ENCODE measurements at places on chromosomes 3 and 15.

DNA sequence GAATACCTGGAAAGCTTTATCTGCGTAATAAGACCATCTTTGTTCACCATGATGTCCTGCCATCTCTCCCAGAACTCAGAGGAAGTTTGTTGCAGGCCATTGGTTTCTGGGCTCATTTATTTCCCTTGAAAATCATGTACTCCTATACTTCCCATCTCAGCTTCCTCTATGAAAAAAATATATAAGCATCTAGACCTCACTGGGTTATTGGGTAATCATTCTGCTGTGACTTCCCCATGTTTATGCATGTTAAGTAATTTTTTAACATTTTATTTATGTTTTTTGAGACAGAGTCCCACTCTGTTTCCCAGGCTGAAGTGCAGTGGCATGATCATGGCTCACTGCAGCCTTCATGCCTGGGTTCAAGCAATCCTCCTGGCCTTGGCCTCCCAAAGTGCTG lies 184.5 kb downstream of the ZPLD1 start:
- DNase-seq, result no peak

DNA sequence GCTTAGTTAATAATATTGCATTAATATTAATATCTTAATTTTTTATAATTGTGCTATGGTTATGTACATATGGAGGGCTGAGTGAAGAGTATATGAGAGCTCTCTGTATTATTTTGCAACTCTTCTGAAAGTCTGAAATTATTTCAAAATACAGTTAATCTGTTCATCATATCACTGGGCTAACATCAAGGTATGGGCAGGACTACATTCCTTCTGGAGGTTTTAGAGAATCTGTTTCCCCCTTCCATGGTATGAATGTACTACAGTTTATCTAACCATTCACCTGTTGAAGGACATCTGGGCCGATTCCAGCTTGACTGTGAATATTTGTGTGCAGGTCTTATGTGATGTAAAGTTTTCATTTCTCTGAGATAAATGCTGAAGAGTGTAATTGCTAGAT lies 5.1 kb downstream of the IL20RB start:
- DNase-seq, result no peak

DNA sequence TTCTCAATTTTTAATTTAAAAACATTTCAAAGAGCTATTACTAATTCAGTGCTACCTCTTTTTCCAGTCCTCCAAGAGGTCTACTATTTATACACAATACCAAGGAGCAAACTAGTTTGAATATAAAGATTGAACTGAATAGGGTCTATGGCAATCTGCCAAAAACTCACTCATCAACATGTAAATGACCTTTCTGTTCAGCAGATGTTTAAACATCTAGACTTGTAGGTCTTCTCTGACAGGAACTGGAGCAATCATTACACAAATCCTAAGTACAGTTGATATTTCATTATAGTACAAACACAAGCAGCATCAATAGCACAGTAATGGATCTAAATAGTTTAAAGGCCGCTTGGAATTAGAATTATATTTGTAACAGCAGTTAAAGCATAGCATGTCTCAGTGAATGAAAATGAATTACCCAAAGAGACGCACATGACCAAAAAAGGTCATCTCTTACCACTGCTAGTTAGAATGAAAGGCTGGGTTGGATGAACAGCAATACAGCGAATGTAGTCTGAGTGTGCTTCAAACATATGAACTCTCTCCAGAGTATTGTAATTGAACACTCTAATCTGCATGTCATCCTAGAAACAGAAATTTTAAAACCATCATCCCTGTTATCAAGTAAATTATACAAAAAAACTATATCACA lies 10.7 kb downstream of the COPB2 start:
- no peak for DNase-seq

GRCh38 chr15:41892621-41893421 lies 1.0 kb downstream of the SPTBN5 start:
- DNase-seq, result peak; percentile 31

GRCh38 chr3:8282541-8283165 lies 219.0 kb upstream of the LMCD1 start:
- no peak for DNase-seq

- no peak for DNase-seq
Observed at GRCh38 chr3:175598740-175599139, 739.6 kb downstream of the NAALADL2 start.

- DNase-seq, result peak; percentile 69
Observed at GRCh38 chr15:94584833-94585244, 353.5 kb downstream of the MCTP2 start.

GRCh38 chr3:157248590-157249422 lies 88.9 kb upstream of the CCNL1 start:
- DNase-seq, result no peak

DNA sequence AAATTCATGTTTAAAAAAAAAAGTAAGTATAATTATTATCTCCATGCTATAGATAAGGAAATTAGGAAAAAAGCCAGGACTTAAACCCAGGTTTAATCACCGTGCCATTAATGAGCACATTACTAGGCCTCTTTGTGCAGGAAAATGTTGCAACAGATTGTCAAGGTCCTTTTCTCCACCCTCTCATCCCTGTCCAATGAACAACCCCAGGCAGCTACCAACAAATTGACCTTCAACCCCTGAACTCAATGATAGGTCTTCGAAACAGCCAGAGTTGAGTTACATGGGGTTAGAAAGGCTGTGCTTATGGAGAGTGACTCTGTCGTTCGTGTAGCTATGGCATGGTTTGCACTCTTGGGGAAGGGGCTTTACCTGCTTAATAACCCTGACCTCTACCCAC lies 84.2 kb upstream of the CTNNB1 start:
- no peak for DNase-seq

GRCh38 chr15:95988574-95988887 lies 342.0 kb upstream of the NR2F2 start:
- DNase-seq, result no peak

- DNase-seq, result no peak
Observed at GRCh38 chr15:33089878-33090757, 104.4 kb downstream of the FMN1 start.

DNA sequence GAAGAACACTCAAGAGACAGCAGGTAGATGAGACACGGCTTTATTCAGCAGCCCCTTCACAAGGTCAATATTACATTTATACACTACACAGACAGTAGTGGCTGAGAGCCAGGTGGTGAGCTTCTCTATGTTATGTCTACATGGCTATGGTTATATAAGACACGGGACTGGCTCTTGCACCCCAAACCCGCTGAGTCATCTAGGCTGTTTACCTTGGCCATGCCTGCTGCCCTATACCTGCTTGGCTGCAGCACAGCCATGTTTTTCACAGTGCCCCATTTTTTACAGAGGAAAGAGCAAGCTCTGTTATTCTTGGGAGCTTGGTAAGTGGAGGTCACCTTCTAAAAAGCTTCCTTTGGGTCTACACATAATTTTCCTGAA lies 231.6 kb downstream of the IGSF11 start:
- no peak for DNase-seq

DNA sequence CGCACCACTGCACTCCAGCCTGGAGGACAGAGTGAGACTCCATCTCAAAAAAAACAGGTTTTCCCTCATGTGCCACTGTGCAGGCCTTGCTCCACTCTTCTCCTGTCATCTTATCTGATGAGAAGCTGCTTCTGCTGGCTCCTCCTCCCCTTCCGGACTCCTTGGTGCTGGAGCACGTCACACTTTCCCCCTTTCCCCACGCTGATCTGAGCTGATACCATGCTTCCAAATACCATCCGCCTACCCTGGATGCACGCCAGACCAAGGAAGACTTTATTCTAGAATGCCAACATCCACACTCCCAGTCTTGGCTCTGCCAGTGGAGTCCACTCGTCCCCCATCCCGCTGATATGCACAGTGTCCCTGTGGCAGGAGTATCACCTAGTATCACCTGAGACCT lies 31.3 kb downstream of the HOMER2 start:
- no peak for DNase-seq

- DNase-seq, result peak; percentile 57
Observed at GRCh38 chr15:63860155-63860554, 26.4 kb upstream of the HERC1 start.

DNA sequence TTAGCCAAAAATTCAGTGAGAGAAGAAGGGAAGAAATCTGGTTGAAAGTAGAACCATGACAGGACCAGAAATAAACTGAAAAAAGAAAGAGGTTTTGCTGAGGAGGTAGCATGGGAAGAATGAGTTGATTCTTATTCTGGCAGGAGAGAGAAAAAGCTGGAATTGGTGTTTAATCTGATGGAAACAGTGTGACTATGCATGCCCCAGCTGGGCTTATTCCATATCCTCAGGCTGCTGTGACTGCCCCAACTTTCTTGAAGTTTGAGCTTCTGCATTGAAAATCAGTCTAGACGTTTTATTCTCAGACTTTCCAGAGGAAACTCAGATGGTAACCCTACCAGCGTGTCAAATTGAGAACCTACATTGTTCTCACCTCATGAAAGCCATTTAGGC lies 352.5 kb upstream of the DCBLD2 start:
- DNase-seq, result no peak

DNA sequence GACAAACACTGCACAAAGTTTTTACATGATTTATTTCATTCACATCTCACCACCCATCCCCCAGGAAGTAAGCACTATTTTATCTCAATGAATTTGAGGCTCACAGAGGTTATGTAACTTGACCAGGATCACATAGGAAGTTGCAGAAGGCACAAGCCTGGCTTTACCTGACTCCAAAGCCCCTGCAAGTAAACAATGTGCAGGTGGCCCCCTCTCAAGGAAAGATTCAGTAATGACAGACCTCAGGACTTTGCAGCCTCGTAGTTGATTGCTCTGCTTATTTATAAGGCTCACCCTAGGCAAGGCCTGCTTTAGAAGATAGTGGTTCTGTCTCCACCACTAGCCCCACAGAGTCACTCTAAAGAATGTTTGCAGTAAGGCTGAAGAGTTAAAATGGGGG lies 79.8 kb upstream of the MDFIC2 start:
- DNase-seq, result no peak

DNA sequence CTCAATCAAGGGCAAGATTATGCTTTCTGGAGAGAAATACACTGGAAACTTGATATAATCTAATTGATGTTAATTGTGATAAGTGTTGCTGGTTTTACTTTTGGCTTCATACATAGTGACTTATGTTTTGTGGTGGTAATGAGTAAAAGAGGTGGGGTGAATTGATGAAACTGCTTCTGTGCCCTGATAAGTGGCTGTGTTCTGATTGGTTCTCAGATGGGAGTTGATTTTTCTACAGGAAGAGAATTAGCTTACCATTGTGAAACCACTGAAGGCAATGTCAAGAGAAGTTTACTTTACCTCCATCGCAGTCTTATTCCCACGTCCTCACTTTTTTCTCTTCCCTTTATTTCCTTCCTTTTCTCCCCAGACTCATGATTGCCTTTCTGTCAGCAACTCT lies 23.8 kb downstream of the TMEM45A start:
- no peak for DNase-seq

GRCh38 chr15:34252545-34252944 lies 27.7 kb downstream of the EMC4 start:
- no peak for DNase-seq

DNA sequence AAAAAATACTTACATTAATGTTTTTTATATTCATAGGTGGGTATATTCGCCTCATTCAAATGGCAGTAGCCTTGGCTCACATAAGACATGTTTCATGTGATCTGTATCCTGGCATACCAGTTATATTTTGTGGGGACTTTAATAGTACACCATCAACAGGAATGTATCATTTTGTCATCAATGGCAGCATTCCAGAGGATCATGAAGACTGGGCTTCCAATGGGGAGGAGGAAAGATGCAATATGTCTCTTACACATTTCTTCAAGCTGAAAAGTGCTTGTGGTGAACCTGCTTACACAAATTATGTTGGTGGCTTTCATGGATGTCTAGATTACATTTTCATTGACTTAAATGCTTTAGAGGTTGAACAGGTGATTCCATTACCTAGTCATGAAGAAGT lies 3.5 kb downstream of the PDE12 start:
- DNase-seq, result no peak

DNA sequence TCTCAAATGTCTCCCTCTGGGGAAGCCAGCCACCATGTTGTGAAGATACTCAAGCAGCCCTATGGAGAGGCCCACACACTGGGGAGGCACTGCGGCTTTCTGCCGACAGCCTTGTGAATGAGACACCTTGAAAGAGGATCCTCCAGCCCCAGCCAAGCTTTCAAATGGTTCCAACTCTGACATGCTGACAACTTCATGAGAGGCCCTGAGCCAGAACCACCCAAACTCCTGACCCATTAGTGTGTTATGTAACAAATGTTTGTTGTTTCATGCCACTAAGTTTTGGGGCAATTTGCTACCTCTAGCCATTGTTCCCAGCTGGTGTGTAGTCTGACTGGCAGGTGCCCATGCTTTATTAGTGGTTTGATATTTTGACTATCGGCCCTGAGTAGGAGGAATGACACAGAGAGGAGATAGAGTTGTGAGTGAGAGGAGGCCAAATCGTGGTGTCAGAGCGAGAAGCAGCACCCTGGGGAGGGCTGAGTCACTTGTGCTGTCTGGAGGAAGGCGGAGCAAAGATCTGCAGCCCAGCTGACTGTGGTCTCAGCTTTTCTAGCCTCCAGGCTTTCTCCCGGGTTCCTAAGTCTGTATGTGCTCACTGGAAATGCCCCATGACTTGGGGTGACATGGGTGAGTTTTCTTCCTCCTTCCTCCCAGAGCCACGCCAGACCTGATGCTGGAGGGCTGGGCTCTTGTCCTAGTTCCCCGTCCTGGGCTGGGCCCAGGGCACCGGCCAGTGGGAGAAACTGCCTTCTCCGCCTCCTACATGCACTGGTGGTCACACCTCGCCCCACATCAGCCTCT lies 56.7 kb upstream of the BLM start:
- DNase-seq, result peak; percentile 85

DNA sequence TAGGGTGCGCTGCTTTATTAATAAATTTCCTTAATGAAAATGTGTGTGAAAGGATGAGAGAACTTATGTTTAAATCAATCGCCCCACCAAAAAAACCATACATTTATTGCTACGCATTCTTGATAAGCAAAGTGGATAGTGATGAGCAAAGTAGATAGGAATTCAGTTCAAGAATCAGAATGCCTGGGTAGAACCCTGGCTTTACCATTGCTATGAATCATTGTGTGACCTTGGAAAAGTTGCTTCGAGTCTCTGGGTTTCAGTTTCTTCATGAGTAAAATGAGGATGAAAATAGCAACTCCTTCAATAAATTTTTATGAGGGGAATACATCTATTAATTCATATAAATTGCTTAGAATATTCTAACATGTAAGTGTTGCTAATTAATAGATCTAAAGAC lies 2.6 kb upstream of the ALCAM start:
- DNase-seq, result no peak

GRCh38 chr15:25790000-25790660 lies 73.0 kb downstream of the ATP10A start:
- peak; percentile 75 for DNase-seq

- DNase-seq, result no peak
Observed at GRCh38 chr15:84969257-84969656, 12.4 kb upstream of the PDE8A start.

DNA sequence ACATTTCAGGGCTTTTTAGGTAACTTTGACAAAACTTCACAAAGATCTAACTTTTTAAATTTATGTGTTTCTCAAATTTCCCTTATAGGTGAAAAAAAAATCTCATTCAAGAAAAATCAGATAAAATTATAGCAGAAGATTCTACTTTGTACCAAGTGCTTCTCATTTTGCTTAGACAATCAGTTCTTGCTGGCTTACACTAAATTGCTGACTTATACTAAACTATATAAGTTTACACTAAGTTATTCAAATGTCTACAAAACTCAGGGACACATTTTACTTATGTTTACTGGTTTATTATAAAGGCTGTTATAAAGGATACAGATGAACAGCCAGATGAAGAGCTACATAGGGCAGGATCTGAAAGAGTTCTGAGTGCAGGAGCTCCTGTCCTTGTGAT lies 195.1 kb downstream of the ZPLD1 start:
- DNase-seq, result no peak
